ENCODE measurements at places on chromosomes 3 and 15. TPM values are rescaled to one million over a fixed set of nuclear protein-coding genes. Genes with fewer than 3 reads are reported as not detected.

ROPN1 gene
- not detected for polyA plus RNA-seq

SKOR1 gene
- 0.07 TPM for polyA plus RNA-seq

ERICH6 gene
- polyA plus RNA-seq = not detected

GRAMD1C gene
- polyA plus RNA-seq = 0.39 TPM

AMIGO3 gene
- polyA plus RNA-seq = 0.94 TPM

IL17RE gene
- 1.1 TPM for polyA plus RNA-seq

PSTPIP1 gene
- 1.0 TPM for polyA plus RNA-seq

ATP13A5 gene
- polyA plus RNA-seq = 0.07 TPM

ANKUB1 gene
- not detected for polyA plus RNA-seq

CYP1A2 gene
- polyA plus RNA-seq = not detected

CRYGS gene
- polyA plus RNA-seq = 1.0 TPM

CKMT1A gene
- 0.14 TPM for polyA plus RNA-seq

GLCE gene
- 6.0 TPM for polyA plus RNA-seq

FAM81A gene
- 0.55 TPM for polyA plus RNA-seq
